Endothelial cell (in vitro differentiated cells): ENCODE measurements at places on chromosomes 13 and 19. TPM values are rescaled to one million over a fixed set of nuclear protein-coding genes. Genes with fewer than 3 reads are reported as not detected.

NTN5 gene
- 0.21 TPM for total RNA-seq

FGF22 gene
- not detected for total RNA-seq

FAM83E gene
- 0.64 TPM for total RNA-seq

ETHE1 gene
- total RNA-seq: 42.9 TPM

DNA sequence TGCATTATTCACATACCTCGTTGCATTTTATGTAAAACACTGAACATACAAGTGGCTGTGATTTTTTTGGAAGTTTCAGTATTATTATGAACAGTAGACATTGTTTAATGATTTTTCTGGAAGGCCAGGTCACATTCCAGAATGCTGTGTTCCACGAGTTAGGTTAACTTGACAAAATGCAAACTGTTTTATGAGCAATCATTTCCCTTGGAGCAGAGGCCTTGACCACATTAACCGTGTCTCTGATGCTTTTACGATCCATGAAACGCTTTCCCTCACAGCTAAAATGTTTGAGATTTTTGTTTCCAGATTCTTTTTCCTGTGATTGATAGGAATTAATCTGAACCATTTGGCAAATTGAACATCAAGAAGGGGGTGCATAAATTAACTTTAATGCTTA lies 57.8 kb downstream of the MBNL2 start:
- DNase-seq: no peak

- no peak for DNase-seq
Measured at GRCh38 chr13:35468195-35468594, 8.3 kb downstream of the MAB21L1 start.

DNA sequence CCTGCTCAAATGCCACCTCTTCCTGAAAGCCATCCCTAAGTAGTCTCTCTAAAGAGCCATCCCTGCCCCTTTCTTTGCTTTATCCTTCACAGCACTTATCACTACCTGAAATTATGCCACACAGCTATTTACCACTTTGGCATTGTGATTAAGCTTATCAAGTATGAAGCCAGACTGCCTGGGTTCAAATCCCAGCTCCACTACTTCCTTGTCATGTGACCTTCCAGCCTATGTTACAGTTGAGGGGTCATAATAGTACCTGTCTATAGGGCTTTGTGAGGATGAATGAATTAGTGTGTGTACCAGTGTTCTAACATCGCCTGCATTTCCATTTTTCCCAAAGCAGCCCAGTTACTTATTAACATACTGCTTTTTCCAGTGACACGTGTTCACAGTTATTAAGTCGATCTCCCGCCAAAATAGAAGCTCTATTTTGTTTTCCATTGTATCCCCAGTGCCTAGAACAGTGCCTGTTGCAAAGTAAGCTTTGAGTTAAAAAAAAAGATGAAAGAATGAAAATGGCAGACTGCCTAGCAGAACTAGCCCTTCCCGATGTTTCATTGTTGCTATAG lies 32.8 kb downstream of the ZSWIM9 start:
- no peak for DNase-seq

GRCh38 chr19:1013218-1013617 lies 7.7 kb downstream of the TMEM259 start:
- DNase-seq: no peak

DNA sequence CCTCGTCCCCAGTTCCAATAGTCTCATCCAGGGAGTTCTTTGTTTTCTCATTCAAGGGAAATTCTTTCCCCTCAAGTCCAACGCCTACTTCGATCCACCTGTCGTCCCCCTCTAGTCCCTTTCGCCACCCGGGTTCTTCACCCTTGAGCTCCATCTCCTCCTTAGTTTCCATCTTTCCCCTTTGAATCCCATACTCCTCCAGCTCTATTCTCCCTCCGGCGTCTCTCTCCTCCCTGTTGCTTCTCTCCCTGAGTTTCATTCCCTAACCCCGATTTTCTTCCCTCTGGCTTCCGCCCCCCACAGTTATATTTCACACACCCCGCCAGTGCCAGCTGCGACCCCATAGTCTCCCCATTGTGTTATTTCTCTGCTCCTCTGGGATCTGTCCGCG lies 628 bp upstream of the SLC17A7 start:
- no peak for DNase-seq

CNMD gene
- total RNA-seq: 1.8 TPM

- no peak for DNase-seq
Measured at GRCh38 chr19:4302243-4302640, at the start of gene TMIGD2. Gene TMIGD2, minus strand, starts transcription at chr19:4302389. Its CDS starts 4 bp downstream, at chr19:4302385.

DNA sequence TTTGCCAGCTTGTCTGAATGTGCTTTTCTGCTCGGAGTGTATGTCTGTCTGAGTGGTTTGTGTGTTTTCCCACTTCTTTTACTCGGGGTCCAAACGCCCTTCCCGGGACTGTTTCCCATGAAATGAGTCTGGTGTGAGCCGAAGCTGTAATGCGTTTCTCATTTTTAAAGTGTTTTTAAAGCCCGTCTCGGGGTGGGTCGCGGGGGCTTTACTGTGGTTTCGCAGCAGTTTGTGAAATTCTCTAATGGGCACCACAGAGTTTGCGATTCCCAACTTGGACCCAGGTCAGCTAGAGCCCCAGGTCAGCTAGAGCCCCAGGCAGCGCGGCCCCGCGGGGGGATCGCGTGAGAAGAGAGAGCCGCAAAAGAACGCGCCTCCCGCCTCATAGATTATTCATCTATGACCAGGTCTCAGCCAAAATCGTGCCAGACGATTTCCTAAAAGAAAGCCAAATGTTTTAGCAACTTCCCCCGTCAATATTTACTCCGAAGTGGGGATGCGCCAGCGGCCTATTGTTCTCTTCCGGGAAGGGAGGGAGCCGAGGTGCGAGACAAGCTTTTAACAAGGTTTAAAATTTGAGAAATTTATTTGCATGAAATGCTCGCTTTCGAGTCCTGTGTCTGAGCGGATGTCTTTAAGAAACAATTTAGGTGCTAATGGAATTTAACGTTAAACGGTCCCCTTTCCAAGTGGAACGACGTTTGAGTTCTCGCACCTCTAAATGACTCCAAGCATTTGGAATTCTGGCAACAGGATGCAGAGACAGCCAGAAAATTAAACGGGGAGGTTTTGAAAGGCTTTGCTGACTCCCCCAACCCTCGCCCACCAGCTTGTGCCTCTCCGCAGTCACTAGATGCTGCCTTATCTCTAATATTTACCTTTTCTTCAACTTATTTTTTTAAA lies 2.2 kb downstream of the ZIC2 start:
- peak; percentile 7 for DNase-seq

DNA sequence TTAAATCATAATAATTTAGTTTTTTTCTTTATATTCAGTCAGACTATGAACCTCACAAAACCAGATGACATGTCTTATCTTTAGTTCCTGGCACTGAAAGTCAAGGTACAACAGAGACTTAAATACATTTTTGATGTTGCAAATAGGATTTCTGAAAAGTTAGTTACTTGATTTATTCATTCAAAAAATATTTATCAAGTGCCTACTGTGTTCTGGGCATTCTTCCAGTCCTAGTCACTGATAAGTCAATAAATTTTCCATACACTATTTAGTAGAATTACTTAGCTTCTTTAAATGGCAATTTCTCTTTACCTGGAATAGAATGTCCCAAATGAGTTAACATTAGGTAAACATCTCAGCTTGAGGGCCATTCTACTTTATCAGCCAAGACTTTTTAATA lies 938.3 kb upstream of the PCDH9 start:
- DNase-seq: no peak

DNASE2 gene
- 12.2 TPM for total RNA-seq

GRCh38 chr19:21269813-21270212 lies 59.4 kb downstream of the ZNF708 start:
- DNase-seq: no peak

SLC25A41 gene
- 0.23 TPM for total RNA-seq

DNA sequence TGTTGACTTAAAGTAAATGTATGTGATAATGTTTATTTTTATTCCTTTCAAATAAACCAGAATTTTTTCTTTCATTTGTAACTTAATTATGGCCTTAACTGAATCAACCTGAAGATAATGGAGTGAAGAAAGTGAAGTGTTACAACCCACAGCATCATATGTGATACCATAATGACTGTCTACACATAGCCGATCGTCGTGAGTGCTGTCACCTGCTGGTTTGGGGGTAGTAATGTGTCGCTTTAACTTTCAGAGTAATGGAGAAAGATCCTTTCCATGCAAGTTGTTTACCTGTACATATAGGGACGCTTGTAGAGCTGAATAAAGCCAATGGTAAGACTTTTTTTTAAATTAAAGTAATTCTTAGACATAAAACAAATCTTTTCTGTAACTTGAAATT lies 9.9 kb downstream of the CDC16 start:
- DNase-seq: no peak

ELSPBP1 gene
- not detected for total RNA-seq

GRCh38 chr13:97139691-97140090 lies 82.4 kb upstream of the MBNL2 start:
- DNase-seq: no peak

GRCh38 chr13:46631179-46631542 lies 78.2 kb downstream of the LRCH1 start:
- no peak for DNase-seq

GRCh38 chr13:94999871-95000270 lies 287.5 kb upstream of the SOX21 start:
- DNase-seq: no peak
